MM.1S (cell line): ENCODE measurements at places on chromosomes 4 and X.

DNA sequence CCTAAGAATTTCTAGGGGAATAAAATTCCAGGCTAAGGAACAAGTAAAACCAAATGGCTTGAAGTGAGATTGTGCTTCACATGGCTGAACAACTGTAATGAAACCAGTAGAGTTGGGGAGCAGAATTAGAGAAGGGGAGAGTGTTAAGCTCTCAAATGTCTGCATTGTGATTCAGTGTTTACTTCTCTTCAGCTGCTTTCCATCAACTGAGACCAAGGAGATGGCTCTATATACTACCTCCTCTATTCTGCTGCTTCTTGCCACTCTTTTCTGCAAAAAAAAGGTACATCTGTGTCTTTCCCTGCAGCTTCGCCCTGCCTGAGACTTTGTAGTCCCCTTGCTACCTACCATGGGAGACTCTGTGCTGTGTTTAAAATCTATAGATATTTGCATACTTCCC lies 73.5 kb downstream of the WDFY3 start:
- no peak overlapping the region for H3K4me3 ChIP-seq
- no peak overlapping the region for H3K27ac ChIP-seq
- no peaks in the 10 kb centered on the region for H3K36me3 ChIP-seq
- H3K4me1 ChIP-seq, result no peaks in the 10 kb centered on the region
- DNase-seq, result no peak
- no peaks in the 10 kb centered on the region for H3K27me3 ChIP-seq

DNA sequence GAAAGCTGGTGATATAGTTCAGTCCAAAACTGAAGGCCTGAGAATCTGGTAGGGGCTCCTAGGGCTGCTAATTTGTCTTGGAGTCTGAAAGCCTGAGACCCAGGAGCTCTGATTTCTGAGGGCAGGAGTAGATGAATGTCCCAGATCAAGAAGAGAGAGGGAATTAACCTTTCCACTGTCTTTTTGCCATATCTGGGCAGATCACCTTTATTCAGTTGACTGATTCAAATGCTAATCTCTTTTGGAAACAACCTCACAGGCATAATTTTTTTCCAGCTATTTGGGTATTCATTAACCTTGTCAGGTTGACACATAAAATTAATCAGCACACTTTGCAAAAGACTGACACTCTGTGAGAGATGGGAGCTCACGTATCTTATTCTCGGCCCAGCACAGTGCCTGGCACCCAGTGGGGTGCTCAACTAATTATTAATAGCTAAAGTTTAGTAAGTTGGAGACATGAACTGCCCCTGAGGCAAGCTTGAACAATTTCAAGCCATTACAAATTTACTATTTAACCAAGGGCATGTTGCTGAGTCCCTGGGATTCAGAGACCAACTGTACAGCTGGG lies 114.3 kb downstream of the CPEB2 start:
- H3K4me3 ChIP-seq, result no peak overlapping the region
- no peak for DNase-seq
- H3K27ac ChIP-seq, result no peak overlapping the region
- no peaks in the 10 kb centered on the region for H3K36me3 ChIP-seq

- no peaks in the 10 kb centered on the region for H3K27me3 ChIP-seq
- DNase-seq, result no peak
- no peak overlapping the region for H3K4me3 ChIP-seq
- no peaks in the 10 kb centered on the region for H3K36me3 ChIP-seq
Observed at GRCh38 chr4:146453181-146453807, 68.4 kb downstream of the SLC10A7 start.

GRCh38 chrX:108516184-108516583 lies 76.5 kb downstream of the COL4A5 start:
- no peaks in the 10 kb centered on the region for H3K36me3 ChIP-seq
- H3K4me1 ChIP-seq, result no peaks in the 10 kb centered on the region
- no peak overlapping the region for H3K4me3 ChIP-seq
- DNase-seq, result no peak
- H3K27ac ChIP-seq, result no peak overlapping the region
- H3K27me3 ChIP-seq, result no peaks in the 10 kb centered on the region

DNA sequence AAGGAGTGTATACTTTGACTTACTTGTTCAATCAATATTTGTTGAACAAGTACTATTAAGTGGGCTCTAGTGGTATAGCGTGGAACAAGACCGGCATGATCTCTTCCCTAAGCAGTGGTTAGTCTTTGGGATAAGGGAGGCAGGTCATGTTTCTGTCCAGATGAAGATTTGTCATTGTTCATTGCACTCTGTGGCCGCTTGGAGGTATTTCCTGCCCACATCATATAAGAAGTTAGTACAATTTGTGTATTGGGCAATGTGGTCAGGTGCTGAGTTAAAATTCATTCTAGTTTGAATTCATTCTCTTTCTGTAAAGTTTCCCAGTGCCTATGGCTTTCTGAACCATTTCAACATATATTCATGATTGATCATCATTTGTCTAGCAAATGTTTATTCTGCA lies 101.1 kb upstream of the SHISA3 start:
- no peak for DNase-seq
- no peak overlapping the region for H3K4me3 ChIP-seq
- H3K4me1 ChIP-seq, result no peaks in the 10 kb centered on the region
- H3K27ac ChIP-seq, result no peak overlapping the region

GRCh38 chr4:24063731-24064130 lies 173.9 kb upstream of the PPARGC1A start:
- H3K4me1 ChIP-seq, result 0 out of 2 replicates have a peak, but pooled peaks cover 3% of the 10 kb centered on the region
- no peaks in the 10 kb centered on the region for H3K36me3 ChIP-seq
- DNase-seq, result no peak

DNA sequence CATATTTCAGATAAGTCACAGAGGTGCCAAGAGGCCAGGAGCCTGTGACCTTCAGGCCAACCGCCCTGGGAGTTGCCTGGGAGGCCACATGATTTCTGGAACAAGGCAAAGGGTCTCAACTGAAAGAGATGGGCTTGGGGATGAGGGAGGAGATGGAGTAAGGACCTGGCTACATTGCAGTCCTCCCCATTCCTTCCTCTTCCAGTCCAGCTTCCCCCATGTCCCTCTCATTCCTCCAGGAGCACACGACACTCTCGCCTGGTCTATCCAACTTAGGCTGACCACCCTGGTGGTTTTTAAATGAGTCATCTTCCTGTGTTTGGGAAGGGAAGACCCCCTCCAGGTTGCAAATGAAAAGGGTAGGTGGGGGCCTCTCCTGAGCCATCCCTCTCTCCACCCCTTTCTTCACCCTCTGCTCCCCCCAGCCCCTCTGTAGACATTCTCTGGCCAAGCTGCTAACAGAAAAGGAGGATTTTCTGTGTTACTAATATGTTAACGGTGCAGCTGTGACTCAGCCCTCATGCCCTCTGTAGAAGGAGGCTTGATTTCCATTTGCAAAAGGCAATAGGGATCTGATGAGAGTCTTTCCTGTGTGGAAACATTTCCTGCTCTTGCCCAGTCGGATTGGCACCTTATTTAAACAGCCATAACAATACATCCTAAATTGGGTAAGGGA lies 79.2 kb downstream of the RTL5 start:
- no peak for DNase-seq
- no peak overlapping the region for H3K4me3 ChIP-seq
- no peaks in the 10 kb centered on the region for H3K27me3 ChIP-seq
- H3K27ac ChIP-seq, result no peak overlapping the region
- H3K4me1 ChIP-seq, result no peaks in the 10 kb centered on the region
- H3K36me3 ChIP-seq, result no peaks in the 10 kb centered on the region

DNA sequence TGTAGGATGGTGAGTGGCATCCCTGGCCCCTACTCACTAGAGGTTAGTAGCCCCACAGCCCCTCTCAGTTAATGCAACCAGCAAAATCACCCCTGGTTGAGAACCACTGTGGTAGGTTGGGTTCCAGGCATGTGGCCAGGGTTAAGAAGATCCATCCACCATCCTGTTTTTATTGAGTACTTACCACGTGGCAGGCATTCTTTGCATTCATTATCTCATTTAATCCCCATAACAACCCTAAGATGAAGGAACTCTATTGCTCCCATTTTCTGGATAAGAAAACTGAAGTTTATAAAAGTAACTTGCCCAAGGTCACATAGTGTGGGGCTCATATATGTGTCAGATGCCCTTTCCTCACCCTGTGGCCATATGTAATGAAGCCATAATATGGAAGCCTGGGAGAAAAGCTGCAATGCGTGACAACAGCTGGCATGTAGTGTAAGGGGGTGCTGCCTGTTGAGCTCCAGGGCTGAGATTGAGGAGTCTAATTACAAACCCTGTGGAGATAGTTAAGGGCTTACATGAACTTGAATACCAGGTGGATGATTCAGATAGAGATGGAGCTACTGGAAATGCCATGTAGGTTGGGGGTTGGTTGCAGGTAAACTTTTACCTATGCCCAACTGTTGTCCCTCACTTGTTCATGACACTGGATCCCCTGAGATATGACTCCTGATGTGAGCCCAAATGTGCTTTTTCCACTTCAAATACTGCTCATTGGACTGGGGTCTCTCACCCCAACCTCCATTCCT lies 100.2 kb upstream of the PGRMC2 start:
- no peak overlapping the region for H3K27ac ChIP-seq
- DNase-seq, result no peak
- no peak overlapping the region for H3K4me3 ChIP-seq

DNA sequence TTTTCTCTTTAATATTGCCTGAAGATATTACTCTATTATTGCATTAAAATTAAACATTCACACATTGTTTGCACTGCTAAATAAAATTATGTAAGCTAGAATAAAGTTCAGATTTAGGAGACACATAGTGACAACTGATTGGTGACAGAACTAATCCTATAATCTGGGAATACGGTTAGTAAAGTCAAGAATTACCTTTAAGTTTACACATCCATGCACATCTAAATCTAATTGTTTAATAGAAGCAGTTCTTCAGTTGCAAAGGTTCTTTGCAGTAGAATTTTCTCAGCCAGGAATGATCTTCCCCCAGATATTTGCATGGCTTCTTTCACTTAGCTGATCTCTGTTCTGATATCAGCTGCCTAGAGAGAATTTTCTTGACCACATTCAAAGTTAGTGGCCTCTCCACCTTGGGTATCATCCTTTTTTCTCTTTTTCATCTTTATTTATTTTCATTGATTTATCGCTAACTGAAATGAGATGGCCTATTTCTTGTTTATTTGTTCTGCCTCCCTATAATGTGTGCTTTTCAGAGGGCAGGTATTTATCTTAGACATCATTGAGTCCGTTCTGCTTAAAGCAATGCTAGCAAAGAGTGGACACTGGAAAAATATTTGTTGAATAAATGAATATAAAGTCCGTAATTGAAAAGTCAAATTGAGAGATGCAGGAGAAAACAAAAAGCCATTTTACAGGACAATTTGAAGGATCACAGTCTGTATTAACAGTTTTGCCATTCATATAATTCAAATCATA lies 12.6 kb downstream of the AFP start:
- no peaks in the 10 kb centered on the region for H3K4me1 ChIP-seq
- H3K27me3 ChIP-seq, result no peaks in the 10 kb centered on the region
- no peaks in the 10 kb centered on the region for H3K36me3 ChIP-seq
- H3K27ac ChIP-seq, result no peak overlapping the region

- H3K27ac ChIP-seq, result no peak overlapping the region
- no peak overlapping the region for H3K4me3 ChIP-seq
- DNase-seq, result no peak
- no peaks in the 10 kb centered on the region for H3K27me3 ChIP-seq
- no peaks in the 10 kb centered on the region for H3K4me1 ChIP-seq
Observed at GRCh38 chr4:90444904-90445303, 317.7 kb downstream of the CCSER1 start.

DNA sequence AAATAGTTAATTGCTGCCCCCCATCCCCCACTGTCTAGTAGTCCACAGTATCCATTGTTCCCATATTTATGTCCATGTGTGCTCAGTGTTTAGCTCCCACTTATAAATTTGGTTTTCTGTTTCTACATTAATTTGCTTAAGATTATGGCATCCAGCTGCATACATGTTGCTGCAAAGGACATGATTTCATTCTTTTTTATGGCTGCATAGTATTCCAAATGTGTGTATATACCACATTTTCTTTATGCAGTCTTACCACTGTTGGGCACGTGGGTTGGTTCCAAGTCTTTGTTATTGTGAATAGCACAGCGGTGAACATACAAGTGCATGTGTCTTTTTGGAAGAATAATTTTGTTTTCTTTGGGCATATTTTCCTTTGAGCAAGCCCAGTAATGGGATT lies 113.0 kb upstream of the LNX1 start:
- no peaks in the 10 kb centered on the region for H3K27me3 ChIP-seq
- H3K4me1 ChIP-seq, result peaks cover 37% of the 10 kb centered on the region

DNA sequence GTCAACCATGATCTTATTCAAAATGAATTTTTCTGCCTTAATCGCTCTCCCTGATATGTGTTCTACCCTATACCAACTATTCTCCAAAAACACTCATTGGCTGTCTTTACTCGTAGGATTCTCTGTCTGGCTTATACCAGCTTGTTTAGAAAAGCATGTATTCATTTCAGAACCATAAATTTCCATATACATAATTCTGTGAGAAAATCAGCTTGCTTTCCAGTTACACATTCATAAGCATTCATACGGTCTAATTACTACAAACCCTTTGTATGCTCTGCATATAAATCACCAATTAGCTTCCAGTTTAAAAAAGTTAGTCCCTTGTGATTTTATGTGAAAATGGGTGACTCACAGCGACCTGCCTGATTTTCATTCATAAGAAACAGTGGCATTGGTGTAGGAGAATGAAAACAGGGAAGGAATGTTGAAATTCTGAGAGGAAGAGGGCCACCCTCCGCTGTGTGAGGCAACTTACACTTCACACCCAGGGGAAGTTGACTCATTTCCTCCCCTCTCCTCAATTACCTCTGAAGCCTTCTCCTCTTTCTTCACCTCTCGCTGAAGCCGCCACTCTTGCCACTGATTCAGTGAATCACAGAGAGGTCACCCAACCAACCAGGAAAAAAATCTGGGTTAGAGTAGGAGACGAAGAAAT lies 63.3 kb downstream of the MEPE start:
- no peak for DNase-seq
- no peaks in the 10 kb centered on the region for H3K36me3 ChIP-seq
- H3K27me3 ChIP-seq, result no peaks in the 10 kb centered on the region
- H3K4me3 ChIP-seq, result no peak overlapping the region

- H3K4me1 ChIP-seq, result peaks cover 10% of the 10 kb centered on the region
- no peak overlapping the region for H3K27ac ChIP-seq
- H3K36me3 ChIP-seq, result no peaks in the 10 kb centered on the region
- no peak for DNase-seq
- H3K4me3 ChIP-seq, result no peak overlapping the region
Observed at GRCh38 chr4:1179976-1180375, 7.6 kb upstream of the SPON2 start.

DNA sequence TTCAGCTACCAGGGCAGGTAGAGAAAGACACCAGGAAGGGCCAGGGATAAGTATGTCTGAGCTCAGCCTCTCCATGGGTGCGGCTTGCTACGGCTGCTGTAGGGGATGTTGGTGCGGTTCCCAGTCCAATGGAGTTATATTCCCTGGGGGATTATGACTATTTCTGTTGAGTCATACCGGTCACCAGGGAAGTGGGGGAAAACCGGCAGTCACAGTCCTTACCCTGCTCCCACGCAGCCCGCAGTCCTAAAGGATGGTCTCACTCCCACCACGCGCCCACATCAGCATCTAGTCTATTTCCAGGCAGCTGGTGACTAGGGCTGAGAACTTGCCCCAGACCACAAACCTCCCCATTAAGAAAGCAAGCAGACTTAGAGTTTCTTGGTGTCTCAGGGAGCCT lies 191.6 kb downstream of the VEGFC start:
- H3K27me3 ChIP-seq, result no peaks in the 10 kb centered on the region
- no peak for DNase-seq
- no peak overlapping the region for H3K27ac ChIP-seq
- no peaks in the 10 kb centered on the region for H3K36me3 ChIP-seq
- no peak overlapping the region for H3K4me3 ChIP-seq
